Ecto neural progenitor cell (in vitro differentiated cells): ENCODE measurements at places on chromosomes 2 and 18.

DNA sequence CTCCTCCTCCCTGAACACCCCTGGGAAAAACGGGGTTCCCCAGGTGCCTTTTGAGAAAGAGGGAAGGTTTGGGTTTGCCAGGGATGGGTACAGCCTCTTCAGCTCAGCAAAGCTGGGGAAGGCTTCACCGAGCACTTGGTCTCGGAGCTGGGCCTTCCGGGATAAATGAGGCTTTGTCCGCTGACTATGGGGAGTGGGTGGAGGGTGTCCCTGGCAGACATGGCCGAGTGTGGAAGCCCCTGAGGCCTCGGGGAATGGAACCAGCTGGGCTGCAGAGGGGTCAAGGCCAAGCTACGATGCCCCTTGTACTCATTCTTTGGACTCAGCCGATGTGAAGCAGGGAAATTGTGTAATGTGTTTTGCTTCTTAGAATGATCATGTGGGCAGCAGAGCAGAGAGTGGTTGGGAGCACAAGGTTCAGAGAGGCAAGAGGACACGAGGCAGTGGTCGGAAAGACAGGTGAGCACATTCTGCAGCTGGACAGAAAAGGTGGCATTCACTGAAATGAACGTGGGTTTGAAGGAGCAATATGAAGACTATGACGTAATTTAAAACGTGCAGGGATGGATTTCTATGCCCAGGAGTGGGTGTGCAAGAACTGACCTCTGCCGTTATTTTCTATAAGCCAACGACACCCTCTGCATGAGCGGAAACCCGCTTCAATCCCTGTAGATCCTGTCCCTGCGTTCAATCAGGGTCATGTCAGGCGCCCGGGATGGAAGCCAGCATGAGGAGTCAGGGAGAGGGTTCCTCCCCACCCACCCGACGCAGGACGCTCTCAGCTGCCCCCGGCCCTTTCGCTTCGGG lies 142.6 kb downstream of the PXDN start:
- DNase-seq: no peak

GRCh38 chr18:62239475-62239874 lies 52.4 kb downstream of the RELCH start:
- no peak for DNase-seq

DNA sequence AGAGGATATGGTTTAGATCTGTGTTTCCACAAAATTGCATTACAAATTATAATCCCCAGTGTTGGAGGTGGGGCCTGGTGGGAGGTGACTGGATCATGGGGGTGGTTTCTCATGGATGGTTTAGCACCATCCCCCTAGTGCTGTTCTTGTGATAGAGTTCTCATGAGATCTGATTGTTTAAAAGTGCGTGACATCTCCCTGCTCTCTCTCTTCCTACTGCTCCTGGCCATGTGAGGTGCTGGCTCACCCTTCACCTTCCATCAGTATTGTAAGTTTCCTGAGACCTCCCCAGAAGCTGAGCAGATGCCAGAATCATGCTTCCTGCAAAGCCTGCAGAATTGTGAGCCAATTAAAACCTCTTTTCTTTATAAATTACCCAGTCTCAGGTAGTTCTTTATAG lies 33.1 kb downstream of the LHCGR start:
- no peak for DNase-seq

DNA sequence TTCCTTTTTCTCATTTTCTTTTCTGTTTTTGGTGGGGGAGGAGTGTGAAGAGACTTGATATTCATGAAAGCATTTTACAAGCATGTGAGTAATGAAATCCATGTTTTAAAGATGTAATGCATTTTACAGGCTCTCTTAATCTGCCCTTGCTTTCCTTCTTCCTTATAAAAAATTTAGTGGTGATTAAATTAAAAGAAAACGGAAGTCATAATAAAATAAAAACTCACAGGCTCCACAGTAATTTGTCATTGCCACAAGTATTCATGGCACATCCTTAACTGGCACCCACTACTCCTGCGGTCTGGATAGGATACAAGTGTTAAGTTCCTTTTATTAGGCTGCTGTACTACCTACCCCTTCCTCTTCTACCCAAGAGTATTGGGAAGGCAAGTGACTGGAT lies 241.2 kb downstream of the SLC4A3 start:
- no peak for DNase-seq

- peak; percentile 22 for DNase-seq
These were observed 21.0 kb downstream of the MROH2A start for GRCh38 chr2:233799087-233799665.

DNA sequence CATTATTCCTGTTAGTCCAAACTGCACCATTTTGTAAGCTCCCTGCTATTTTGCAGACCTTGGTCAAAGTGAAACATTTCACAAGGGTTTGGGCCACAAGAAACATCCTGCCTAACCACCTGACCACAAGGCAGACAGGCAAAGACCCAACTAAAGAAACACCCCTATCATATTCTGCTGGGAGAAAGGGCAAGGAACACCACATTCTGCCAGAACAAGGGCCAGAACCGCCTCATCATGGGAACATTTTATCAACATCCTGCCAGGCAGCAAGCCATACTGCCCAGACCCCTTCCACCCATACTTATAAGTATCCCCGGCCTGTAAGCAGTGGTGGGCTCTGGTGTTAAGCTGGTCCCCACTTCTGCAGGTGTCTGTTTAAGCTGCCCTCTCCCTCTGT lies 12.0 kb upstream of the RAB31 start:
- no peak for DNase-seq

DNA sequence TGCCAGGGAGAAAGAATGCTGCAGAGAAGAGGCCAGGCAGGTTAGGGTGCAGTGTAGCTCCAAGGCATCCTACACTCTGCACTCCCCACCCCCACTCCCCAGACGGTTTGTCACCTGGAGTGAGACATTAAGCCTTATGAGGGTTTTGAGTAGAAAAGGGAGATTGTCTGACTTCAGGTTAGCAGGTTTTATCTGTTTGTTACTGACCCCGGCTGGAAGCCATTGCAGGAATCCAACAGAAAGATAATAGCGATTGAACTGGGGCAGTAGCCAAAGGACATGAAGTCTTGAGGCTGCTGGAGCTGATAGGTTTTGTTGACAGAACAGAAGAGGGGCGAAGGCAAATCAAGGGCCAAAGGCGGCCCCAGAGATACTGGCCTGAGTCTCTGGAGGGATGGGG lies 36.0 kb upstream of the OR6B3 start:
- DNase-seq: no peak

- no peak for DNase-seq
These were observed 425.1 kb downstream of the RND3 start for GRCh38 chr2:150062416-150062815.

DNA sequence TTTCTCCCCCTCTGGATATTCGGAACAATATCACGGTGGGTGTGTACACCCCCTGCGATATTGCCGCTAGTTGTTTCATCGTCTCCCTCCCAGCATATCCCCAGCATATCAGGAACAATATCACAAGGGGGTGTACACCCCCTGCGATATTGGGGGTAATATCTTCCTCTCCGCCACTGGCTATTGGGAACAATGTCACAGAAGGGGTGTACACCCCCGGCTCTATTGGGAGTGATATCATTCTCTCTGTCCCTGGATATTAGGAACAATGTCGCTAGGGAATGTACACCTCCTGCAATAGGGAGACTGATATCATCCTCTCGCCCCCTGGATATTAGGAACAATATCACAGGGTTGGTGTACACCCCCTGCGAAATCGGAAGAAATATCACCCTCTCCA lies 1932.0 kb downstream of the SUCLG1 start:
- no peak for DNase-seq

DNA sequence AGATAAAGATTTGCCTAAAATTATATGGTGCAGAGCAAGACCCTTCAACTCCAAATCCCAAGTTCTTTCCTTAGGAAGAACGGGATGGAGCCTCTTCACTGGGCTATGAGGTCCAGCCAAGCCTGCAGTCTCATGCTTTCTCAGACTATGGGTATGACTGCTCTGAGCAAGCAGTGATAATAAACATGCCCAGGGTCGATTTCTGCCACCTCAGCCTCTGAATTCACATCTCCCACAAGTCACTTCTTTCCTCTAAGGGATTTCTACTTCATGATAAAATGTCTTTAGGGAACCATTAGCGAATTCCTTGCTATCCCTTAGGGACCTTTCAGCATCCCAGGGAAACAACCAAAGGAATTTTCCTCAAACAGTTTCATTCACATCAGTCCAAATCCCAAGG lies 94.8 kb downstream of the GFPT1 start:
- DNase-seq: no peak

DNA sequence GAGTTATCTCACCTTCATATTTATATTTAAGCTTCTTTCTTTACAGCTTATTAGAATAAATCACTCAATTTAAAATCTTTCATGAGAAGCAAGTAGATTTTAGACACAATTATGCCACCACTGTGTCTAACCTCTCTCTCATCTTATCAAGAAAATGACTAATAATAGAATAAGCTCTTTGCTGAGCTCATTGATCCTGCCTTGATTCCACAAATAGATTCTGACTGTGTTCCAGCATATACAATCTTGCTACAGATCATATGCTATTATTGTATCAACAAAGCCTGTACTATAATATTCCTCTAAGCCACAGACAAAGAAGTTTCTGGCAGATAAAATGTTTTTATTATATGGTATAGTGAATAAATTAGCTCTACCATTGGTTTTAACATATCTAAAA lies 168.7 kb upstream of the GULP1 start:
- no peak for DNase-seq

- DNase-seq: no peak
These were observed 3.4 kb downstream of the B4GALT6 start for GRCh38 chr18:31680831-31681568.

DNA sequence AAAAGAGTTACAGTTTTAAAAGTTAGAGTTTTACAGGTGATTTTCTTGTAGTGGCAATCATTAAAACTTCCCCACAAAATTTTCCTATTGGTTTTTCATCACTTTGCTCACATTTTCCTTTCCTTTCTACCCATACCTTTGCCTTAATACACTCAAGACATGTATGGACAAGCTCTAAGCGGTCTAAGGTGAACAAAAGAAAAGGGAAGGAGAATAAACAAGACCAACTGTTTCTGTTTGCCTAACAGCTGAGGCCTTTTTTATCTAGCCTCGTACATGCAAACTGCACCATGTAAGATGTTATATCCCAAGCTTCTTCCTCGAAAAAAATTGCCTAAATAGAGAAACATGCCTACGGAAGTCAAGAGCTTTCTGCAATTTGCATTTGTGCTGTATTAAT lies 33.9 kb upstream of the TBC1D8 start:
- no peak for DNase-seq

- no peak for DNase-seq
These were observed 173.7 kb downstream of the CMPK2 start for GRCh38 chr2:6692056-6692455.

GRCh38 chr2:129337076-129337475 lies 642.4 kb upstream of the RAB6C start:
- no peak for DNase-seq

DNA sequence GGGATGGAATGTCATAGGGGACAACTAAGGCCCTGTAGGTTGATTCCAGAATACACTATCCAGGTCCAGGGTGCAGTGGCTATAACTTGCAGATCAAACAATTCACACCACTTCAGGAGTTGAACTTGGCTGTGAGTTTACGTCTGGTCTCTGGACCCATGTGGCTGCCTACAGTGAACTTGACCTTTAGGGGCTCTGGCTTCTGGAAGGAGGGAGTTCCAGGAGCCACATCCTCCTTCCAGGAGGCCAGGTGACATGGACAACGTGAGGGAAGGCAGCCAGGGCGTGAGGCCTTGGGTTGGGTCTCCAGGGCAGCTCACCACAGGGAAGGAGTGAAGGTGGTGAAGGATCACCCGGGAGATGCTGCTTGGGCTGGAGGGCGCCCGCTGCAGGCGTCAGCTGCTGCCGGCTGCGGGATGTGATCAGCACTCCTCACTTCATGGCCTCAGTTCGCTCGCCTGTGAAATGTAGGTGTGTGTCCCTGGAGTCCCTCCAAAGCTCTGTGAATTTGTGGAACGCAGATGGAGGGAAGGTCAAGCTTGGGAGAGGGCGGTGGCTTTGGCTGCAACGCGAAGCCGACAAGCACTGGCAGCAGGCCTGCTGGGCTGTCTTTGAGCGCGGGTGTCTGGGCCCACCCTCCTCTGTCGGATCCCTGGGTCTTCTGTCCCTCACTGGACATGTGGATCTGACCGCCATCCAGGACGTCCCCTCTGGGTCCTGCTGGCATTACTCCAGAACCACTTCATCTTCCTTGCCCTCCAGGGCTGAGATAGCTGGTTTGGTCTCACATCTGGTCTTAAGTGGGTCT lies 146.5 kb downstream of the GLI2 start:
- DNase-seq: no peak

GRCh38 chr2:105403783-105404698 lies 5.2 kb upstream of the FHL2 start:
- DNase-seq: no peak

GRCh38 chr2:127084611-127085316 lies 22.2 kb downstream of the BIN1 start:
- DNase-seq: no peak

DNA sequence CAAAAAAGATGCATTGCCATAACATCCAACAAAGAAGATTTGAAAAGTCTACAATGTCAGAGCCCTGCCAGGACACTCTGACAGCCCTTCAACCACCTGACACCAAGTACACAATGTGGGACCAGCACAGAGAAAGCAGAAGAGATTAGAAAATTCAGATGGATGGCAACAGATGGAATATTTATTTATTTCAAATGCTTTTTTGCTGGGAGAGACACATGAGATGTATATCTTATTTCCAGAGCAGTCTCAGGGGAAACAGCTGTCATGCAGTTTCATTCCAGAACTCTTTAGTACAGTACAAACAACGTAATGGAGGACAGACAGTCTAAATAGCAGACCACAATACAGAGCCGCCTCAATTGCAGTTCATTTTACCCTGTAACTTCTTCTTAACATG lies 110.1 kb downstream of the MAIP1 start:
- DNase-seq: no peak

DNA sequence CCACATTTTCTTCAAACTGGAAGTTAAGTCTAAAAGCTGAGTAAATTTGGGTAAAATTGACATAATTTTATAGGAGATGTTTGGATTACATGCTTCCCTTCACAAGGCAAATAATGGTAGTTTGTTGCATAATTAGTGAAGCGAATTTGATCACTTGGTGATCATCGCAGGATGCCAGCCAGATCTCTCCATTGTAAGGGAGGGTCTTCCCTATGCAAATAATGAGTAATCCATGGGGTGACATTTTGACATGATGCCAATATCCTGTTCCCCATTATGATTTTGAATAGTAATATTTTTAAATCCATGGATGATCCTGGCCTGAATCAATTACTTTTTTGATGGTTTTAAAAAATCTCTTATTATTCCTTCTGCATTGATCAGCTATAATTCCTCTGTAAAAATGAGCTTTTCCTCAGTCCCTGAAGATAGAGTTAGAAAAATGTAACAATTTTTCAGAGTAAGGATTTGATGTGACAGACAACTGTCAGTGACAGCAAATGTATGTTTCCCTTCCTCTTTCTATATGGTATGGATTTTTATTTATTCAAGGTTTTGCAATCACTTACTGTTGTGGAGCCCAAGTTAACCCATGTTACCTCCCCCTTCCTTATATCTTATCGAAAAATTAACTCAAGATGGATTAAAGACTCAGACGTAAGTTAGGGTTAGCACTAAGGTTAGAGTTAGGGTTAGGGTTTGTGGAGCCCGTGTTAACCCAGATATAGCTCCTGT lies 21.4 kb downstream of the CCL20 start:
- no peak for DNase-seq
